NCI-H1694 (cell line): ENCODE measurements at places on chromosomes 7 and 10.

DNA sequence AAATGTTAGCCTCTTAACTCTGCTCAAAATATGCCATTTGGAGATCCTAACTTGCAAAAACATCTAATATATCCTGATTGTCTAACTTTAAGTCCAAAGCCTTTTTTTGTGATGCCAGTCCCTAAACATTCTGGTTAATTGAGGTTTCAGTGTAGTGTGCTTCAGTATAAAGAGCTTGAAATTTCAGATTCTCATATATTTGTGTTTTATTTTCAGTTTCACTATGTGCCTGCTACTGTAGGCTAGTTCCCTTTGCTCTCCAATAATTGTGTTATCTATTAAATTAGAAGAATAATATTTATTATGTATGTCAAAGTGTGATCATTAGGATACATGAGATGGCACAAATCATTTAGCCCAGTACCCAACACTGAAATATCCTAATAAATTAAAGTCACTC lies 1361.2 kb downstream of the XPNPEP1 start:
- no peak for DNase-seq

DNA sequence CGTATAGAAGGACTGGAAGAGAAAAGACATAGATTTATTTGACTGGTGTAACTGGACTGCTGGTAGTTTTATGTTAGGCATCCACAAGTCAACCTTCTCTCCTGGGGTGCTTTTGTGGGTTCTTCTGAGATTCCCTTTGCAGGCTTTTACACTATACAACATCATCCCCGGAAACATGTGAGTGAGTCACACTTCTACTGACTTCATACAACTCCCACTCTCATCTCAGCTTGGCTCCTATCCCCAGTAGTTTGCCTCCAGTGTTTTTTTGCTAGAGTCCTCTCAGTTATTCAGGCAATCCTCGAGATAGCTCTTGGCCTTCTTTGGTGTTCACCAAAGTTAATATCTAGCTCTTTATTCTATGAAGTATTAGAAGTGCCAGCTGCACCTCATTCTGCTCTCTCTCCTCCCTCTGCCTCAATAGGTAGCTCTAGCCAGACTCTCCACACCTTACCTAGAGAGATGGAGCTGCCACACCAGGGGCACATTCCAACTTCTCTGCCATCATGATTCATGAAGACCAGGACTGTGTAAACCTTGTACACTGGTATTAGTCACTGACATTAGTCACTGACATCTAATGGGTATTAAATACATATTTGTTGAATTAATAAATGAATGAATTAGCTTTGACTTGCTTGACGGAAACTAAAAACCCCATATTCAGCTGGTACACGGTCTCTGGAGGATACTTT lies 281.9 kb downstream of the PPP1R3A start:
- no peak for DNase-seq

DNA sequence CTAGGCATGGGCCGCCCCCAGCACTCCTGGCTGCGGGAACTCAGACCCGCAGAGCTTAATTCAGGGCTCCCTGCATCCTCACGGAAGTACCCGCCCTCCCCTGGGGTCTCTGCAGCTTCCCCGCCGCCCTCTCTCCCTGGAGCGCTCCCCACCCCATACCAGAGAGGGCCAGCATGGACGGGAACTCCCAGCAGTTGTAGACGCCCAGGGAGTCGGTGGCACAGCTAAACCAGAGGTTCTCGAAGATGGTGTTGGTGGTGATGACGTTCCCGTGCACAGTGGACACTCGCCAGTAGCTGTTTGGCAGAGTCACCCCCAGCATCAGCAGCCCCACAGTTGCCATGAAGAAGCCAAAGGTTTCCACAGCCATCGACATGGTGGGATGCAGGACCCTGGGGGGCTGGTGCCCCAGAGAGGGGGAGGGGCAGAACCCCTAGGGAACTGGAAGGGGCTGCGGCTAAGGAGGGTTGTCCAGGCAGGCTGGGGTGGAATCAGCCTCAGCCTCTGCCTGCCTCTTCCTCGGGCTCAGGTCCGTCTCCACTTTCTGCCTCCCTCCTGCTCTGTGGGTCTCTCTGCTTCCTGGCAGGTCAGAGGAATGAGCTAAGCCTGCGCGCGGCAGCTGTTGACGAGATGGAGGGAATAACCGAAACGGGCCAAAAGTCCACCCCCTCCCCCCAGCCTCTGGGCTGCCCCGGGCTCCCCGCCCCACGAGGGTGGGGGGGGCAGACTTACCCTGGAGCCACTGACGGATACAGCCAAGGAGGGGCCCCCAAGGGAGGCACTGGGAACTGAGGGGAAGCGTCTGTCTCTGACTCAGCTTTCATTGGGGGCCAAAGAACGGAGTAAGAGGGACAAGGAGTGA lies at the start of gene CLDN15:
TSS of gene CLDN15 (minus strand) at position 597 of the 862 bp plus-strand sequence. CDS start at position 376, 221 bp downstream.
- no peak for DNase-seq

DNA sequence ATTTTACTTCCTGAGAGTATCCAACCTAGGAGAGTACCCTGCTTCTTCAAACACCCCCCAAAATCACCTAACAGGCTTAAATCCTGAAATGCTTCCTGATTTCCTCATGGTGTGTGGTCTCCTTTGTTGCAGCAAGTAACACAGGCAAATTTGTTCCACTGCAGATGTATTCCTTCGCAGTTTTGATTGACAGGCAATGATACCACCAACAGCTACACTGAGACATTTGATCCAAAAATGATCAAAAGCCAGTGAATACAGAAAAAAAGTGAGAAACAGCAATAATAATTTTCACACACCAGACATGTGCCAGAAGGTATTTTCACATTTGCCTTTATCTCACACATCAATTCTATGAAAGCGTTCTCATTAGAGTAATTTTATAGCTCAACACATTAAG lies 95.9 kb downstream of the HERPUD2 start:
- DNase-seq: no peak

DNA sequence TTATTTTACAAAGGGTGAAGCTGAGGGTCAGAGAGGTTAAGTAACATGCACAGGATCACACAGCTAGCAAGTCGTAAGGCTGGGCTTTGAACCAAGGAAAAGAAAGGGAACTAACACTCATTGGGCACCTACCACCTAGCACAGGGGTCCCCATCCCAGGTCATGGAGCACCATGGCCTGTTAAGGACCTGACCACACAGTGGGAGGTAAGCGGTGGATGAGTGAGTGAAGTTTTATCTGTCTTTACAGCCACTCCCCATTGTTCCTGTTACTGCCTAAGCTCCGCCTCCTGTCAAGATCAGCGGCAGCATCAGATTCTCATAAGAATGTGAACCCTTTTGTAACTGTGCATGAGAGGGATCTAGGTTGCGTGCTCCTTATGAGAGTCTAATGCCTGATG lies 222.8 kb downstream of the RAB11FIP2 start:
- DNase-seq: no peak

DNA sequence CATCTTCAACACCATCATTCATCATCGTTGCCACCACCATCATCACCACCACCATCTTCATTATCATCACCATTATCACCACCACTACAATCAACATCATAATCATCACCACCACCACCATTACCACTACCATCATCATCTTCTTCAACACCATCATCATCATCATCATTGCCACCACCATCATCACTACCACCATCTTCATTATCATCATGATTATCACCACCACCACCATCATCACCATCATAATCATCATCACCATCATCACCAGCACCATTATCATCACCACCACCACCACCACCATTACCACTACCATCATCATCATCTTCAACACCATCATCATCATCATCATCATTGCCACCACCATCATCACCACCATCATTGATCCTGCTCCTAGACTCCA lies 112.7 kb downstream of the OAT start:
- no peak for DNase-seq

GRCh38 chr10:114012650-114013049 lies 31.0 kb upstream of the ADRB1 start:
- DNase-seq: no peak

GRCh38 chr7:37211097-37211880 lies 237.4 kb downstream of the ELMO1 start:
- no peak for DNase-seq

- DNase-seq: no peak
Measured at GRCh38 chr7:129375141-129375938, 58.9 kb upstream of the STRIP2 start.

- no peak for DNase-seq
Measured at GRCh38 chr10:99895867-99896266, 113.4 kb downstream of the ABCC2 start.

DNA sequence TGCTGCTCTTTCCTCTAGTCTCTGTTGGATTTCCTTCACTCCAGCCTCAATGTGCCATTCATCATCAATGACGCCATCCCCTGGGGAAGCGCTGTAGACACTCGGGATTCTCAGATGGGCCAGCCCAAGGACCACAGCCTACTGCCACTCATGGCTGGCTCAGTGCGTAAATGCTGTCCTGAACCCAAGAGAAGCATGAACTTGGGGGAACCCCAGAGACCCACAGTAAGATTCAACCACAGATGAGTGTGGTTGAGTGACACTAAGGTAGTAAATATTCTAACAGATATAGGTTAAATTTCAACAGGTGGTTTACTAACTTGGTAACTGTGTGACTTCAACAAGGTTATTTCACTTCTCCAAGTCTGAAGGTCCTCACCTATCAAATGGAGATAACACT lies 304.1 kb downstream of the GRM8 start:
- DNase-seq: no peak

DNA sequence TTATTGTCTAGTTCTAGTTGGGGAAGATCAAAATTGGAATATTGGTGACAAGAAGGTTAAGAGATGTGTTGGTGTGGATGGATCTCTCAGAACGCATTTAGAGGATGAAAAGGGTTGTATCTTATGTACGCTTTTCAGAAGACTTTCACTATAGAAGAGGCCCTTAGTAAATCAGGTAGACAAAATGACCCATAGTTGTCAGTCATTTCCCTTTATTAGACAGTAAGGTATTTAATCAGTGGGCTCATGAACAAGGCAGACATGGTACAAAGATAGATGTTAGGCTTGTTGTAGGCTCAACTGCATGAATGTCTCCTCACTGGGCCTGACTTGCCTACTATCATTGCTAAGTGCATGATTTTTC lies 359.2 kb downstream of the PHF14 start:
- no peak for DNase-seq

GRCh38 chr7:140016540-140016939 lies 46.2 kb downstream of the PARP12 start:
- DNase-seq: no peak

GRCh38 chr7:157585113-157585861 lies 248.5 kb downstream of the DNAJB6 start:
- no peak for DNase-seq

DNA sequence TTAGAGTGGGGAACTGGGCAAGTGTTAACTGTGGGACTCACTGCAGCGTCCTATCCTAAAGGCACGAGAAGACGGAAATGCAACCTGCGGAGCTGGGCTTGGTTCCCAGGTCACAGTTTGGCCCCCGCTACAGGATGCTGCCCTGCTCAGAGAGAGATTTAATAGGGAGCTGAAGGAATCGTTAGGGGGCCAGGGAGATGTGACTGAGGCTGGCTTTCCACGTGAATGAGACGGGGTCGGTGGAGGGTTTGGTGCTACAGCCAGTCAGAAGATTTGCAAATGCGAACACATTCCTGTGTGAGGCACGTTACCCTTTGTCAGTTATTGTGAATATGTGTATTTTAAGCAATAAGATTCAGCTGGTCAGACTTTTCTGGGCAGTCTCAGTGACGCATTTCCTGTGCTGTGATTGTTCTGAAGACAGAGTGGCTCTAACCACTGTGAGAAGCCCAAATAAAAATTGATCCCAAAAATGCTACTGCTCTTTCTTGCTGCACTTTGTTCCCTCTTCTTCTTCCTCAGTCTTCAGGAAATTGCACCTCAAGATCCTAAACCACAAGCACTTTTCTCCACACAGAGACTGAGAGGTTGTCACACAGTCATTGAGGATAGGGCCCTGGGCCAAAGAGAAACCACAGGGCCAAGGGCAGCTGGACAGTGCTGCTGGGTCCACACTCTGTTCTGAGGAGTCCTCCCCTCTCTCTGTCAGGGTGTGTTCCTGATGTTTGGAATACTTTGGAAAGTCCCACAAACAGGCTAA lies 21.2 kb downstream of the CYP17A1 start:
- no peak for DNase-seq

DNA sequence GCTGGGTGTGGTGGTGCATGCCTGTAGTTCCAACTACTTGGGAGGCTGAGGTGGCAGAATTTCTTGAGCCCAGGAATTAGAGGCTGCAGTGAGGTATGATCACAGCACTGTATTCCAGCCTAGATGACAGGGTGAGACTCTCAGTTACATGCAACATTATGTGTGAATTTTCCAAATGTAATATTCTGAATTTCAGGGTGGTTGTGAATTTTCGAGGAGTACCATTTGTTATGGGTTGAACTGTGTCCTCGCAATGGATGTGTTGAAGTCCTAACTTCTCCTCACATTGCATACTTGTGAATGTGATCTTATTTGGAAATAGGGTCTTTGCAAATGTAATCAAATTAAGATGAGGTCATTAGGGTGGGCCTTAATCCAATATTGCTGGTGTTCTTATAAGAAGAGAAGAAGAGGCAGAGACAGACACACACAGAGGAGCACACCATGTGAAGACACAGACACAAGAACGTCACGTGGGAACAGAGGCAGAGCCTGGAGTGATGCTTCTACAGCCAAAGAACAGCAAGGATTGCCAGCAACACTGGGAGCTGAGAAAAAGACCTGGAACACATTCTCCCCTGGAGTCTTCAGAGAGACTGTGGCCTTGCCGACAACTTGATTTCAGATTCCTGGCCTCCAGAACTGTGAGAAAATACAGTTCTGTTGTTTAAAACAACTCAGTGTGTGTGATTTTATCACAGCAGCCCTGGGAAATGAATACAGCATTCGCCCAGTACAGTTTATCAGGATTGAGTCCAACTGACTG lies 91.9 kb downstream of the ZNF783 start:
- DNase-seq: no peak

DNA sequence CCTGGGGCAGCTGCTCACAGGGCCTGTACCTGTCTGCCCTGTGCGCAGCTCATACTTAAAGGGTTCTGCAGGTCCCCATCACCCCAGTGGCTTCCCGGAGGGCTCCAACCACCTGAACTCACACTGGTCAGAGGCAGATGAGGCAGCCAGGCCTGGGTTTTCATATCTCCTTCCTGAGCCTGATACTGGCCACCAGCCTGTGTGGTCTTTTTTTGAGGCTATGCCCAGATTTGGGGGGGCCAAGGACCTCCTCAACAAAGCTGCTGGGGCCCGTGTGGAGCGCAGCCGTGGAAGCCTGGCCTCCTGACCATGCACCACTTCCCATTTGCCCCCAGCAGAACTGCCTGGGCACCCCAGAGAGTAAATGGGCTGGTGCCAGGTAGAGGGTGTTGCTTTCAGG lies 25.7 kb downstream of the PNLIPRP2 start:
- no peak for DNase-seq

- DNase-seq: no peak
Measured at GRCh38 chr10:34736976-34737771, 77.9 kb downstream of the PARD3 start.

GRCh38 chr7:80128918-80129317 lies 5.7 kb upstream of the GNAI1 start:
- DNase-seq: no peak
